GM23248 (cell line): ENCODE measurements at places on chromosomes 7 and 10. TPM values are rescaled to one million over a fixed set of nuclear protein-coding genes. Genes with fewer than 3 reads are reported as not detected.

IFIT3 gene
- total RNA-seq = 10.9 and 19.0 TPM in 2 replicates

RASSF4 gene
- 1.0 and 2.1 TPM in 2 replicates for total RNA-seq

CALU gene
- 1,466 and 1,589 TPM in 2 replicates for total RNA-seq

TNS3 gene
- 47.0 and 48.1 TPM in 2 replicates for total RNA-seq

PAPOLB gene
- 0.11 TPM in 1 of 2 replicates, not detected in the other for total RNA-seq

STK17A gene
- 132 and 137 TPM in 2 replicates for total RNA-seq

MCM10 gene
- total RNA-seq = 3.4 and 5.2 TPM in 2 replicates

AKR1C2 gene
- total RNA-seq = 9.6 and 13.7 TPM in 2 replicates

GPR141 gene
- total RNA-seq = not detected in 2 replicates

OR2A42 gene
- total RNA-seq = 0.25 and 0.32 TPM in 2 replicates

STOX1 gene
- total RNA-seq = 0.25 TPM in 1 of 2 replicates, not detected in the other

KCNH2 gene
- not detected in 2 replicates for total RNA-seq

TRIM50 gene
- not detected in 2 replicates for total RNA-seq

PCGF5 gene
- total RNA-seq = 33.9 and 39.8 TPM in 2 replicates

MMD2 gene
- total RNA-seq = not detected in 2 replicates

ASB13 gene
- total RNA-seq = 5.6 and 8.9 TPM in 2 replicates

TMEM236 gene
- total RNA-seq = 0.11 and 0.13 TPM in 2 replicates

C7orf33 gene
- total RNA-seq = not detected in 2 replicates

SPDYE1 gene
- not detected in 2 replicates for total RNA-seq
